ENCODE measurements at places on chromosomes 7 and 10.

DNA sequence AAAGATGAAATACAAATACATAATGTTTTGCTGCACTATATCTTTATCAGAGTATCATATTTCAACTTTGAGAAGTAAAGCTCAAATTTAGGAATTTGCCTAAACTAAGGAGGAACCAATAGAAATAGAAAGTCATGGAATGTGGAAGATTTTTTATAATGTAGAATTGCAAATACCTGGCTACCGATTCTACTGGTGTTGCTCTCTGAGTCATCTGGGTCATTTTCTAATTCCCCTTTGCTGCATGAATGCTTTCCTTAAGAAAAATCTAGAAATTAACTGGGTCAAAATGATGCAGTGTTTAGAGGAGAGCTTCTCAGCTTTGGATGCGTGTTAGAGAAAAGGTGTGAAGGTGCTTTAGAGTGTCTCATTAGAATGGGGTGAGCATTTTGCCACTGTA lies 568.9 kb upstream of the ANKRD30A start:
- no peak for DNase-seq

DNA sequence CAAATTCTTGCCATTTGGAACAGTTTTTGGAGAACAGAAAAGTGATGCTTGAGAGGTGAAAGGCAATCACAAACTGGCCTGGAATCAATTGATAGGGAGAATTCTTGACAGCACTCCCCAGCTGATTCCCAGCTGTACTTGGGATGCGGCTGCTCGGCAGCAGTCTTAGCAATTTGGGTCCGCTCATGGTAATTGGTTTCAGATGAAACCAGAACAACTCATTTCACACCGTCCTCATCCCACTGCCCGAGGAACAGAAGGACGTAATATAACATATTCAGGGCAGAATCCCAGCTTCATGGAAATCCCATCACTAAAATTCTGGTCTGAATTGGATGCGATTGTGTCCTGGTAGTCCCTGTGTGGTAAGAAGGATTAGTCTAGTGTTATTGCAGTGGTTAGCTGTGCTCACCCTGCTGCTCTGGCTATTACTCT lies 223.3 kb upstream of the FERD3L start:
- DNase-seq: no peak

DNA sequence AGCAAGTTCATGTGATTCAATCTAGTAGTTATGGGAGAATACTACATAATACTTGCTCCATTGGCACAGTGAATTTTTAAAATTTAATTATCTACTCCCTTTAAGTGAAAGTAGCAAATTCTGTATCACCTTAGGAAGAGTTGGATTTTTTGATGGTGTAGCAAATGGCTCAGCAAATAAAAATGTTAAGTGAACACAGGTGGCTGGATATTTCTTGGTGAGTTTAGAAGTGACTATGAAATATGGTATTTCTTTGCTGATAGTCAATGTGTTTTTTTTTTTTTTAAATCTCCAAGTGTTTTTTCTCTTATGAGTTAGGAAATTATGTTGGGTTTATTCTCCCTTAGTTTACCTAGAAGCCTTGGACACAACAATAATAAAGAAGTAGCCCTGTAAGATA lies 67.8 kb downstream of the CREM start:
- DNase-seq: no peak

DNA sequence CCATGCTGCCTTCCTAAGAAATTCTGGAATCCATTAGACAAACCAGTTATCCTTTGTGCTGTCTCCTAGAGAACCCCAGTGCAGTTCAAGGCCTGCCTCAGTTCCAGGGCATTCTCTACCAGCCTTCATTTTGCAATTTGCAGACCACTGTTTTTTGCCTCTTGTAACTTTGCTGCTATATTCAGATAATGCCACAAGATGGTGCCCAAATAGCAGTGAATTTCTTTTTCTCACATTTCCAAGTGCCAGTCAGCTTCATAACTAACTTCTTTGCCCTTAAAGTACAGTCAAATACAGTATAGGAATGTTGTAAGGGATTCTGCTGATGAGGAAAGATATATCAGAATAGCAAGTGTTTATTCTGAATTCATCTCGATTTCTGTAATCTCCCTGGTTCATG lies 25.2 kb downstream of the LOXL4 start:
- no peak for DNase-seq

- DNase-seq: no peak
Observed at GRCh38 chr10:119462773-119463172, 79.7 kb downstream of the RGS10 start.
